SK-N-MC (cell line): ENCODE measurements at places on chromosomes 1 and 21.

DNA sequence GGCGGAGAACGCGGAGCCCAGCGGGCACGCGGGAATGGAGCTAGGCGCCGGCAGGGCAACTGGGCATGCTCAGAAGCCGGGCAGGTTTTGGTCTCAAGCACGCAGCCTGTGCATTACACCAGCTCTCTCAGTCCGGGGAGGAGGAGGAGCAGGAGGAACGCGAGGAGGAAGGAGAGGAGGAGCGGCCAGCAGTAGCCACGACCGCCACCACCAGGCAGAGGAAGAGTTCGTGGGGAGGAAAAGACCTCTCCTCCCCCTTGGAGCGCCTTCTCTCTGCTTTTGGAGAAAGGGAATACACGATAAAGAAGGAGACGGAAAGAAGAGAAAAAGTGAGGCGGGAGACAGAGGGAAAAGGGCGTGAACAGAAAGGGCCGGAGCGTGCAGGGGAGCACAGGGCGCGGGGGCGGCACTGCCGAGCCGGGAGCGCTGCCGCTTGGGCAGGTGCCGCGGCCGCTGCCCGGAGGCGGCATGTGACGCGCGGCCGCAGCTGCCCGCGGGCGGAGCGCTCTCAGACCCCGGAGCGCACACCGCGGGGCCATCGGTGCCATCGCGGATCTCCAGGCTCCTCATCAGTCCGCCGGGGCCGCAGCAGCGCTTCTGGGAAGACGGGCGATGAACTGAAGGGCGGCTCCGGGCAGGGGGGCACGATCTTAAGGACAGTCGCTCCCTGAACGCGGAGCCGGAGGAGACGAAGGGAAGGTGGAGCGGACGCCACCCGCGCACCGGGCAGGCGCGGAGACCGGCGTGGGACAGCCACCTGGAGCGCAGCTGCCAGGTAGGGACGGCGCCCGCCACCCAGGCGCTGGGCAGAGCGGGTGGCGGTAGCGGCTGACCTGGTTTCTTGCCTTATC is at the start of gene CHRM3:
Gene CHRM3, plus strand, starts transcription at position 116 of the 851 bp plus-strand sequence. CDS start 520,884 bp downstream, outside the sequence.
- DNase-seq = no peak

DNA sequence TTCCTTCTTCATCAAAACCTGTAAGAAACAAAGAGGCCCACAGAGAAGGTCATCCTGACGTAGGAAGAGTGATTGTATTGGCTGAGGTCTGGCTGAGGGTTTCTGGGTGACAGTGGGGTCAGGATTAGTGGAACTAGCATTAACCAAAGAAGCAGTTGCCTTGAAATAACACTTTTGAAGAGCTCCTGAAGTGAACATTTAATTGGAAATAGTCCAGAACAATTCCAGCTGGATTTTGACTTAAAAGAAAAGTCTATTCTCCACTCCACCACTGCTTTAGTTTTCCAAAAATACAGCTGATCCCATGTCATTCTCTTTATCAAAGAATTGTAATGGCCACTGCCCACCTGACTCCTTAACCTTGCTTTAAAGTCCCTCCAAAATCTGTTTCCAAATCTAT is 27.7 kb downstream of the CASQ2 start:
- no peak for DNase-seq

DNA sequence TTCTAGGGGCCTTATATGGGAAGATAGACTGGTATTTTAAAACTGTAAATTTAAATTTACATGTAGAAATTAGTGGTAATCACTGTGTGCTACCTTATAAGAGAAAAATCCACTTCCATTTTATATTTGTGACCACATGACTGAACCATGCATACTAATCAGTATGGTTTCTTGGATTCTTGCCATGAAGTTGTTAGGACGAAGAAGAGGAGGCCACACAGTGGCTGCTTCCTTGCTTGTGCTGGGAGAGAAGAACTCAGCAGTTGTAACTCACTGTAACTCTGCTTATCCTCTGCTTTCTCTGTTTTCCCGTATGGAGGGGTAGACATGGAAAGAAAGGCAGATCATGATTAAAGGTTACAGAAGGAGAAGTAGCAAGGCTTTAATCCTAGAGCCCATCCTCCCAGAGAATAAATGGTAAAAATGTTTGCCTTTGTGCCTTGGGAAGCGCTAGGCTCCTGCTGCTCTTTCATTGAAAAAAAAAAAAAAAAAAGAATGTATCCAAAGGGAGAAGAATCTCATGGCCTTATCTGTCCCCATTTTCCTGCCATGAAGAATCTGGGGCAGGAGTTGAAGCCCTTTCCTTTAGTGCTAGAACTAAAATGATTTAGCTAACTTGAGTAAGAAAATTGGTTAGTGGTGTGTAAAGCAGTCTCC is 32.4 kb downstream of the KCTD3 start:
- DNase-seq = peak; percentile 72

DNA sequence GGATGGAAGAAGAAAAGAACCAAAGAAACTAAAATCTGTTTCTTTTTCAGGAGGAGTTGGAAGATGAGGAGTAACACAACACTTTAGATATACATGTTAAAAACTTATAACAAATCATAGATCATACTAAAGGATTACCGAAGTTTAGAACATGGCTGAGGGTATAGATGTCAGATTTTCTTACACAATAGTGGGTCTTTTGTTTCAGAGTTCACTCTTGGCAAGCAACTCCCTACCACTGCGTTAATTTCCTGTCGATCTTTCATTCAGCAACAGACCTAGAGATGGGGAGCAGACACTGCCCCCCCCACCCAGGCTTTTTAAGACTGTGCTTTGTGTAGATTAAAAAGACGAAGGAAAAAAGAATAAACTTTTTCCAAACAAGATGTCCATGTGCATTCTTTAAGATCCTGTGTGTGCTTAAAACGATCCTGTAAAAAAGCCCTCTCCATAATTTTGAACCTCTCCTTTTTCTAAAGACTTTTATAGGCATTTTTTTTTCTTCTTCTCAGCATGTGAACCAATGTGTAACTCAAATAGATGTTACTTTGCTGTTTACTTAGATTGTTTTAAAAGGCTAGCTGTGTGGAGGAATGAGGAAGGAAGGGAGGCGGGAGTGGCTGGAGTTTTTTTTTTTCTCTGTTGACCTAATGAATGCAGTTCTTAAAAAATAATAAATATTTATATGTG is 50.4 kb downstream of the NFIA start:
- no peak for DNase-seq

DNA sequence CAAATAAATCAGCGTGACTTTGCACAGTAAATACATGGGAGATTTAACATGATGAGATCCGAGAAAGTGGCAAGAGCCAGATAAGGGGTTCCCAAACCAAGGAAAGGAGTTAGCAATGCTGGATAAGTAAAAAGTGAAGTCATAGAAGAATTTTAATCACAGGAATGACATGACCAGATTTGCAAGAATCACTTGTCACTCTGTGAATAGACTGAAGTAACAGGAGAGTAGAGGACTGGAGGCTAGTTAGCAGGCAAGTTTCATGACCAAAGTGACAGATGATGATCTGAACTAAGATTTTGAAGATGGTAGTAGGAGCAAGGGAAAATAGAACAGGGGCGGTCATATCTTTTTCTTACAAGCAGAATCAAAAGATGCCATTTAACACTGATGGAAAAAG is 8.4 kb downstream of the CFH start:
- no peak for DNase-seq

GRCh38 chr1:240888039-240888786 is 276.3 kb upstream of the GREM2 start:
- no peak for DNase-seq

DNA sequence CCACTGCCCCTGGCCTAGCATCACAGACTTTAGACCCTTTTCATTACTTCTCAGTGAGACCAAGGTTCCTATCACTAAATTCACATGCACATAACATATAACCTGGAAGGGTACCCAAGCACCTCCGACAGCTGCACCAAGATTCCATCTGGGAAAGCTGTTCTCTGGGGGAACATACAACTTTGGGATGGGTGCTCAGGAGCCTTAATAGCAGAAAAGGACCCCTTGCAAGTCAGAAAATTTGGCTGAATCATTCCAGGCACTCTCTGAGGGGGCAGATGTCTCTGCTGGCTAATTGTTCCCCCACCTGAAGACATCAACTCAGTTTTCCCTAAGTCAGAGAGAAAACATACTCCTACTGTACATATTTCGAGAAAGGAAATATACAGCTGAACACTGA is 41.3 kb upstream of the PSEN2 start:
- DNase-seq = no peak

DNA sequence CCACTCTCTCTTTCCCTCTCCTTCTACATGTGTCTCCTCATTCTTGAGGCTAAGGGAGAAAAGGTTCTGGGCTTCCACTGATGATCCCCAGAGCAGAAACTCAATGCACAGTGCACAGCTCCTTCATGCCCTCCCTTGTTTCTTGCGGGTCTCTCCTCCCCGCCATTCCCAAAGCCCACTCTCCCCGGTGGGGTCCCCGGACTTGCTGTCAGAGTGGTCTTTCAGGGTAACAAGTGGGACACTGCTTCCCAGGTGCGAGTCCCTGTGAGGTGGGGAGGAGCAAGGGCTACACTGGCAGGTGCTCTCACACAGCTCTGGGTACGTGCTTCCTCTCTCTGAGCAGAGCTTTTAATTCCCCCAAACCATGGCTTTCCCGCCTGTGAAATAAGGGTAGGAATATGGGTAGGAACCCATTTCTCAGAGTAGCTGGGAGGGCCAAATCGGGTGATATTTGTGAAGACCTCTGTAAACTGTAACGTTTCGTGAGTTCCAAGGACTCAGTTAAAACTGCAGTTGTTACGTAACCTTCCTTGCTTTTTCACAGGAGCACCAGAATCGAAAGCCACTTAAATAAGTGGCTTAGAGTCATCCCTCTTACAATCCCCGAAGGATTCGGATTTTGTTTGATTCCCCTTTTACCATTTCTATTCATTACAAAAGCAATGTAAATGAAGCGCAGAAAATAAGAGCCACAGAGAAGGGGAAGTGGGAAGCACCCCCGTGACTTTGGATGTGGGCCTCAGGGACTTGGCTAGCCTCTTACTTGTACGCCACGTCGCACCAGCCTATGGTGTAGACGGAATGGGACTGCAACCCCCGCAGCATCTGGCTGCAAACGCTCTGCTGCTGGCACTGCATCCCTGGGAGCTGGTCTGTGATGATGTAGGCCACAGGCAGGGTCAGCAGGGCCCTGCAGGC is 6.2 kb downstream of the PGLYRP3 start:
- no peak for DNase-seq

GRCh38 chr1:101748077-101748476 is 248.6 kb downstream of the OLFM3 start:
- no peak for DNase-seq

GRCh38 chr1:202167708-202168415 is 7.5 kb upstream of the PTPN7 start:
- DNase-seq = no peak

- no peak for DNase-seq
Measured at GRCh38 chr1:184194236-184194635, 142.7 kb downstream of the TSEN15 start.

- DNase-seq = no peak
Measured at GRCh38 chr1:14567056-14567455, 31.4 kb upstream of the KAZN start.

DNA sequence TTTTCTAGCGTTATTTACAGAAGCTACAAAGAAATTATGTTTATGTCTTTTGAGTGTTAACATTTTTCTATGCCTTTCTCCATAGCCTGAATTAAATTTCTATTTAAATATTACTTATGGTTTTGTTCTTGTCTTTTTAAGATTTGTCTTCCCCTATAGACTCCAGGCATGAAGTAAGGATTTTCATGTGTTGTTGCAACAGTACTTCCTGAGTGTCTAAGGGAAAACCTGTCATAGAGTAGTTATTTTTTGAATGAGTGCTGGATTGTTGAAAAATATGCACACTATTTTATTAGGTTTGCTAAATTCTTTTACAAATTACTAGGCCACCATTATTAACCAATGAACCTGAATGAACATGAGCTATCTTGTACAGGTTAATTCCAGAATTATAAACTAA is 27.1 kb downstream of the SAMSN1 start:
- DNase-seq = no peak

DNA sequence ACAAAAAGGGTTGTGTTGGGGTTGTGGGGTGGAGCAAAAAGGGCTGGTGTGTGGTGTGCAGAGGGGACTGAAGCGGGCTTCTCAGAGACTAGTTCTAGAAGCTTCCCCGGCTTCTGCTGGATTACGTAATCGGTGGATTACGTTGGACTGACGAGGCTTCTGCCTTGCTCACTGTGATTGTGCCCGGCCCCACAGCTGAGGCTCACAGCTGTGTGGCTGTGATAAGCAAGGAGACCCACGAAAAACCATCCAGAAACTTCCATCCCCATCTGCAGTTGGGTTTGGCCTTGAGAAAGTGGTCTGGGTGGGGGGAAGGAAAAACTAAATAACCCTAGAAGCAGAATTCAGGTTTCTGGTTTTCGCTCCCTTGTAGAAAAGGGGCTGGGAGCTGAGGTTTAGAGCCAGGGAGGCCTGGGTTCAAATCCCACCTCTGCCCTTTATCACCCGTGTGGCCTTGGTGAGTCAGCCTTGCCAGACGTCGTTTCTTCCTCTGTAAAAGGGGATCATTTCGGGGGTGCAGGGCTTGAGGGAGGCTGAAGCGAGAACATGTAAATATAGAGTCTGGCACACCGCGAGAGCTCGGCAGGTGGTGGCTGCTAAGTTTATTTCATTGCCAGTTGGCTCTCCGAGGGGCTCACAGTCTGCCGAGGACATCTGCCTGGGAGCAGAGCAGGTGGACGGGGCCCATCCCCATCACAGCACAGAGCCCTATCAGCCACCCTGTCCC is 30.4 kb upstream of the DISP3 start:
- no peak for DNase-seq

GRCh38 chr1:165173818-165174217 is 182.7 kb downstream of the LMX1A start:
- no peak for DNase-seq

DNA sequence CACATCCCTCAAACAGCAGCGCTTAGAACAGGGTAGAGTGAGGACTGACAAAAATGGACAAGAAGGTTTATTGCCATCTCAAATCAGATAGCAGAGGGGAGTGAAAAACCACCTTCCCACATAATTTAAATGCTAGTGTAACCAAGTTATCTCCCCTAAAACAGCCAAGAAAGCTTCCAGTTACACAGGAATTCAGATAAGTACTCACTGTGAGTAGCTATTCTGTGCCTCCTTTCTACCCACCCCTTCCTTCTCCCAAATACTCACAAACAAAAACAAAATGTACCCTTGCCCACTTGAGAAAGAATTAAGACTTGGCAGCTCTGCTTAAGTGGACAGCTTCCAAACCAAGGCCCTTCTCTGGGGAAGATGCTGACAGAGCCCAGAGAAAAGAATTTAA is 9.1 kb downstream of the OTUD7B start:
- no peak for DNase-seq

GRCh38 chr1:82507011-82507410 is 706.3 kb downstream of the ADGRL2 start:
- DNase-seq = no peak

- DNase-seq = no peak
Measured at GRCh38 chr1:31346785-31347184, 26.1 kb downstream of the FABP3 start.

DNA sequence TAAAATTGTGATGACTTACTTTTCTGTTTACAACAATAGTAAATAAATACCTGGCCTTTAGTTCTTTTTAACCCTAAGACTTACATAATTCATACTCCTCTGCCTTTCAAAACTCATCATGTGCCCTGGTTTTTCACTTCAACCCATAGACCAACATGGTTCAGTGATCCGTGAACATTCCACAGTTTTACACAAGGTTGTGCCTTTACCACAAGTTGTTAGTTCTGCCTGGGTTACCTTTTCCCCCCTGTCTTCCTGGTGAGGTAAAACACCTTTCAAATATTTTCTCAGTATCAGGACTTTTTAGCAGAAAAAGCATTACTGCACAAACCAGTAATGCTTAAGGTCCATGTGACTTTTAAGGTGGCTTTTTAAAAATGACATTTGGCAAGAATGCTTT is 1466.4 kb downstream of the PLA2G4A start:
- DNase-seq = no peak
